Fibroblast of skin of left quadriceps (primary cell): ENCODE measurements at places on chromosomes 11 and 22.

DNA sequence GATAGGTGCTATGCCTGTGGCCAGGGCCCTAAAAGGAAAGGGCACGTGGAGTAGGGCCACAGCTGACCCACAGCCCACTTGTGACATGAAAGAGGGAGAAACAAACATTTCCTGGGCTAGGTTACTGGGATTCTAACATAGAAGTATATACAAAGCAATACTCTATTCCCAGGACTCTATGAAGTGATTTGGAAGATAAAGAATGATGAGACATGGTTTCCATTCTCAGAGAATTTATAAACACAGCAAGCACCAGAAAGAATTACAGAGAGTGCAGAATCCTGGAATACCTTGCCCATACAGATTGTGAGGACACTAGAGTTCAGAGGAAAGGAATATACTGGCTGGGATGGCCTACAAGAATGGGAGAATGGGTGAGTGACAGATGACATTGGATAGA is 86.4 kb downstream of the KIRREL3 start:
- DNase-seq = no peak

DNA sequence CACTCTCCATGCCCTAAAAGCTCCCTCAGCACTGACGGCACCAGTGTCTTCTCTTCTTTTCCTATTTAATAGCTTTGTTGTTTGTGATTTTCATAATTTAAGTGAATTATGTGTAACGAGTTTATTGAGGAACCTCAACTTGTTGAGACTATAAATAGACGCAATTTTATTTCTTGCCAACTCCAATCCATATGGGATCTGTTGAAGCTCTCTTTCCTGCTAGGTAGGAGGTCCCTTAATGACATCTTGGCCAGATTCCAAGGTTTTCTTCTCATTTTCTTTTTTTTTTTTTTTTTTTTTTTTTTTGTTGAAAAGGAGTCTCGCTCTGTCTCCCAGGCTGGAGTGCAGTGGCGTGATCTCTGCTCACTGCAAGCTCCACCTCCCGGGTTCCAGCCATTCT is 14.2 kb downstream of the RTL6 start:
- no peak for DNase-seq

DNA sequence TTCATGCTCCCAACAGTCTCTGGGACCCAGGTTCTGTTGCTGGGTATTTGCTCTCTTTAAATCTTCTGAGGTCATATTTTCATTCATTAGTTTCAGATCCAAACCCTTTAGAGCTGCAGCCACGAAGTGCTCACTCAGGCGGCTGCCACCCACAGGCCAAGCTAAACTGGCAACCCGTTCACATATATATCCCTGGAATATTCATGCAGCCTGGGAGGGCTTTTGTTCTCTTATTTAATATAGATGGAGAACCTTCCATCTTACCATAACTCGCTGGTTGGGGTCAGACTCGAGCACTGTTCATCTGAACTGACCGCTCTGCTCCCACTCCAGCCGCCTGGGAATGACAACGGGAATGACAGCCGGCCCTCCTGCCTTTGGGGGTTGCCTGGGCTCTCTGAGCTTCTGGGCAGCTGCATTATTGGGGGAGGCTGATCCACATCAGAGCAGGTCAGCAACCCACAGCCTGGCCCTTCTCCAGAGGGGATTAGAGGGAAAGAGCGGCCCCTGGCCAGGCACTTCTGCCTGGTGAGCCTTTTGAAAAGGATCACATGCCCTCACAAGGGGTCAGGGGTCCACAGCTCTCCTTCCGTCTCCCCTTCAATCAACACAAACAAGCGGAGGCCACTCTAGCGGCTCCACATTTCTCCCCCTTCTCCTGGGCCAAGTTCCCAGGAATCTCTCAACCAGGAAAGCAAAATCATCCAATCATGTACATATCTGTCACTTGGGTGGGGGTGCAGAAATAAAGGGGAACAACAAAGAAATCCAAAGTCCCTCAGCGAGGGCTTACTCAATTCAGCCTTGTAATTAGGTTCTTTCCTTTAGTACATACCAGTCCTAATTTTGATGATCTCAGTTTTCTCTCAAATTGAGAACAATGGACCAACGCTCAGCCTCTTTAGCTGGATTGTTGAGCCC is 11.8 kb downstream of the TMEM184B start:
- no peak for DNase-seq

- DNase-seq = no peak
These were observed 50.8 kb upstream of the CCDC90B start for GRCh38 chr11:83336993-83337392.

DNA sequence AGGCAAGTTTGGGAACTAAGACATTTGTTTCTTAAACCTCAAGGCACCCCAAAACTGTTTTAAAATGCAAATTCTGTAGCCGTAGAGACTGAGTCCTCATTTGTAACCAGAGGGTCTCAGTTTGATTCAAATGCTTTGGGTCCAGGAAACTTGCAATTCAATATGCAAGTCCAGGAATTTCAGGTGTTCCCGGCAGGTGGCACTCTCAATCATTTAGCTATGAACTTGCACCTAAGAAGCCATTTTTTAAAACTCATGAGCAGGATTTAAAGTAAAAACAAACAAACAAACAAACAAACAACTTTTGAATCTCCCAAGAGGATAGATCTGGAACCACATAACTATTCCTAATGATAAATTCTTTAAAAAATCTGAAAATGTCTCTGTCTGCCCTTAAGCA is 8.7 kb upstream of the ABTB2 start:
- DNase-seq = no peak

- DNase-seq = no peak
These were observed 109.0 kb upstream of the APOA1 start for GRCh38 chr11:116946414-116946813.

- DNase-seq = no peak
These were observed 498.5 kb downstream of the INSC start for GRCh38 chr11:15613251-15613650.

- DNase-seq = no peak
These were observed 7.3 kb downstream of the PES1 start for GRCh38 chr22:30584441-30584840.

DNA sequence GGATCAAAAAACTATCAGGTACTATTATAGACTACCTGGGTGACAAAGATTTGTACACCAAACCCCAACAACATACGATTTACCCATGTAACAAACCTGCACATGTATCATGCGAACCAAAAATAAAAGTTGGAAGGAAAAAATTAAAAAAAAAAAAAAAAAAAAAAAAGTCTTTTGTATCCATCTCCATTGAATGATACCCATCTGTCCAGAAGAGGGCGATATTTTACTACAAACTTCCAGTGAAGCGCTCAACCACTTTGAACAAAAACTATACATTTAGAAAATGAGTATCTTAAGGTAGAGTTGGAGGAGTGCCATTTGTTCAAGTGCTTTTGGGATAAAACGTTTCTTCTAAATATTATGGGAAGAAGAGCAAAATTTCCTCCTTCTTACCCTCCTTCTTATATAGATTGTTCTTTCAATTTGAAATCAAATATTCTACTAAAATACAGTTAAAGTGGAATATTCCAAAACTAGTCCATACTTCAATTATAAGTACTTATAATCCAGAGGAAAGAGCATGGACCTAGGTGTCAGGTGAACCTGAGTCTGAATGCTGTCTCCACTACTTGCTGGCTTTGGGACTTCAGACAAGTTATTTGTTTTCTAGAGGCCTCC is 23.3 kb downstream of the ARL14EP start:
- peak; percentile 53 for DNase-seq

DNA sequence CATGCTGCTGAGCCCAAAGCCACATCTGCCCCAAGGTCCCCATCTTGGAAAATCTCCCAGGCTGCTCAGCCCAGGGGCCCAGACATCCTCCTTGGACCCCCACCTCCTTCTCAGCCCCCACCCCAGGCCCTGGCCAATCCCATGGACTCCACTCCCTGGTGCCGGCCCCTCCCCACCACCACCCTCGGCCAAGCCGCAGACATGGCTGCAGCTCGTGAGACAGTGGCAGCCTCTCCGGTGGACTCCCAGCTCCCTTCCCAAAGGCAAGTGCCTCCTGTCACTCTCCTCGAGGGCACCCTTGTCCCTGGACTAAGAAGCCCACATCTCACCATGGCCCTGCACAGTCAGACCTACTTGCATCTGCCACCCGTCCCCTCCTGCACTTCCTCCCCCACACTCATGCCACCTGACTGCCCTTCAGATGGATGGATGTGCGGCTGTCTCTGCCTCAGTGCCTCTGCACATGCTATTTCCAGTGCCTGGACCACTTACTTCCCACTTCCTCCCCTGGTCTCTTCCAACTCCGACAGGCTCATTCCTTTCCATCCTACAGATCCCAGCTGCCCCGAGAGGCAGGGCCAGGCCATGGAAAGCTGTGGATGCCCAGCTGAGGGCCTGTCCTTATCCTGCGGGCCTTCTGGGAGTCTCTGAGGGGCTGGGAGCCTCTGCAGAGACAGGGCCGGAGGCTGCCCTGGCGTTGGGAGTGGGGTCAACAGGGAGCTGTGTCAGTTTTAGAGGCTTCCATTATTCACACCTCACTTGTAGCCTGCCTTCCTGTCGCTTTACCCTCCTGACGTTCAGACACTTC is 25.5 kb upstream of the RFPL3 start:
- no peak for DNase-seq

DNA sequence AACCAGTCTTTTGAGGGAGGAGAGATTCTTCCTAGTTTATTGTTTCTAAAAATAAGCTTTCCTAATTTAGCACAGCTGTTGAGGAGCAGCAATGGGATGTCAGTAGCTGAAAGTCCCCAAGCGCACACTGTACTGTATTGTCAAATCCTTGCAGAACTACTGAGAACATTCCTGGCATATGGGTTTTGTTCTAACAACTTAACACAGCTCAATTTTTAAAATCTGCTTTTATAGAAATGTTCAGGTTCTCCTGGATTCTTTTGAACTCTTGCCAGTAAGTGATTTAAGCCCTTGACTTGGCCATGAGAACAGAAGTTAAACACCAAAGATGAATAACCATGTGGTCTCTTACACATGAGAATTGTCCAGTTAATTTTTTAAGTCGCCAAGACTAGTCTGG is 218.6 kb downstream of the FAT3 start:
- DNase-seq = no peak

GRCh38 chr11:66314561-66315497 is 2.0 kb downstream of the CD248 start:
- no peak for DNase-seq

DNA sequence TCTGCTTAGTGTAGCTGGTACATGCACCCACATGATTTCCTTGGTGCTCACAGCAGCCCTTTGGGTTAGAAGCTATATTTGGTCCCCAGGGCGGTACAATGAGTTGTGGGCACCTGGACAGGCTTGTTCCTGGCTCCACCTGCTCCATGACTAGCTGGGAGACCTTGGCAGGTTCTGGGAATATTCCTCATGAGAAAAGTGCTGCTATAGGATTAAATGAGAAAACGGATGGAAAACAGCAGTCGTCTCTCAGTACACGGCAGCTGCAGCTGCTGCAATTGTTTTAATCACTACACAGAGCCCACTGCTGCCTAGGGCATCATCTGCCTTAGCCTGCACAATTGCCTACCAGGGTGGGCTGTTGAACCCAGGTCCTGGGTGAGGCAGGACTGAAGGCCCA is 424.5 kb upstream of the B3GAT1 start:
- no peak for DNase-seq

GRCh38 chr22:27213294-27213693 is 555.9 kb downstream of the MIAT start:
- DNase-seq = peak; percentile 58

DNA sequence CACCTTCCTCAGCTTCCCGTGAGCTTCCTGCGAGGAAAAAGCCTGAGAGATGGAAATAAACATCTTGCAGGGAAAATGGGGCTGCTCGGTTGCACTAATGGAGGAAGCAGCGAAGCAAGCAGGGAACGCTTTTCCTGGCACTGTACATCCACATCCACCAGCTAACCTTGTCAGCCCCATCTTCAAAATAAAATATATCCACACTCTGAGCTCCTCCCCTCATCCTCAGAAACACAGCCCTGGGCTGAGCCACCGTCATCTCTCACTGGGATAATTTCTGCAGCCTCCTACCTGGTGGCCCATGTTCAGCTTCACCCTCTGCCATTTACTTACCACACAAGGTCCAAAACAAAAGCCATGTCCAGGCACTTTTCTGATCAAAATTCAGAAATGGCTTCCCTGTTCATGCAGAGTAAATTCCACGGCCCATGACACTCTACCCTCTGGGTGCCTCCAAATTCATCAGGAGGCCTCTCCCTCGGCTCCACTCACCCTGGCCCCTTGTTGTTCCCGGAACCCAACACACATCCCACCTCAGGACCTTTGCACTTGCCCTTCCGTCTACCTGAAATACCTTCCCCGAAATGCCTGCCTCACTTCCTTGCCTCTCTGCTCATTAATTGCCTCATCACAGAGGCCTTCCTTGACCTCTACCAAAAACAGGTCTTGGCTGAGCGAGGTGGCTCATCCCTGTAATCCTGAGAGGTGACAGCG is 13.0 kb downstream of the C11orf86 start:
- no peak for DNase-seq

DNA sequence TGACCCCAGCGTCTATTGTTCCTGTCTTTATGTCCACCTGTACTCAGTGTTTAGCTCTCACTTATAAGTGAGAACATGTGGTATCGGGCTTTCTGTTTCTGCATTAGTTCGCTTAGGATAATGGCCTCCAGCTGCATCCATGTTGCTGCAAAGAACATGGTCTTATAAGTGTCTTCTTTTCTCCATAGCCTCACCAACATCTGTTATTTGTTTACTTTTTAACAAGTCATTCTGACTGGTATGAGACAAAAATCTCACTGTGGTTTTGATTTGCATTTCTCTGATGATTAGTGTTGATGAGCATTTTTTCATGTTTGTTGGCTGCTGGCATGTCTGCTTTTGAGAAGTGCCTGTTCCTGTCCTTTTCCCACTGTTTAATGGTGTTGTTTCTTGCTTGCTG is 21.7 kb upstream of the SLN start:
- peak; percentile 63 for DNase-seq

GRCh38 chr11:72574548-72575460 is 99.4 kb downstream of the PDE2A start:
- DNase-seq = no peak

GRCh38 chr22:24333301-24333700 is 62.7 kb downstream of the SPECC1L start:
- DNase-seq = peak; percentile 57

GRCh38 chr11:20656901-20657300 is 12.5 kb upstream of the NELL1 start:
- DNase-seq = no peak

DNA sequence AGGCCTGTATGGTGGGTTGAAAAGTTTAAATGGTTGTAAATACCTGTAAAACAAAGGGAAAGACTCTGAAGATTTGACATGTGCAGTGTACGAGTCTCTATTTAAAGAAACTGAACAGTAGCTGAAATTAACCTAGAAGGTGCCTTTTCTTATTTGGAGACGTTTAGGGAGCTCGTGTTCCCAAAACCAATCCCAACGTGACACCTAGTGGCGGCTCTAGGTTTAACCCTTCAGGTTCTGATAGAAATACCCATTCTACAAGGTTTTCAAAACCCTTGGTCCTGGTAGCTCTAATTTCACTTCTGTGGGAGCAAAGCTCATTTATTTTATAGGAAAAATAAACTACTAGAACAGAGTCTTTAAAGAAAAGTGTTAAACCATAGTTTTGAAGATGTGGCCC is 258.3 kb downstream of the LRRC4C start:
- peak; percentile 29 for DNase-seq
